ENCODE measurements at places on chromosomes 6 and 20.

- DNase-seq: no peak
These were observed 120.0 kb downstream of the SLC16A10 start for GRCh38 chr6:111207141-111207858.

- peak; percentile 58 for DNase-seq
These were observed 610.3 kb downstream of the RNF144B start for GRCh38 chr6:18997375-18997826.

DNA sequence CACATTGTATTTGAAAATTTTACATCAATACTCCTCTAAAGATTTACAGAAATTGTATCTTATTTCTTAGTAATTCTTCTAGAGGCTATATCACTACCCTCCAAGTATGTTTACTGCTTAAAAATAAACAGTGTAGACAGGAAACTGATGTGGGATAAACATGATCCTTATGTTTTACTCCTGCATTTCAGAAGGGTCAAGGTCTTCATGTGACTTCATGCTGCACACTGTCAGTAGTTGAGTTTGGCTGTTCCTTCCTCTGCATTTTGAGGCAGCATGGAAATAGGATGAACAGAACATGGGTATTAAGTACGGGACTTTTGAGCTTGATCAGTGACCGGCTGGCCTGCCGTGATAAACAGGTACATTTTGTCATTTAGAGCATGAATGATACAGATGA, 179.2 kb upstream of the FERMT1 start:
- DNase-seq: no peak

DNA sequence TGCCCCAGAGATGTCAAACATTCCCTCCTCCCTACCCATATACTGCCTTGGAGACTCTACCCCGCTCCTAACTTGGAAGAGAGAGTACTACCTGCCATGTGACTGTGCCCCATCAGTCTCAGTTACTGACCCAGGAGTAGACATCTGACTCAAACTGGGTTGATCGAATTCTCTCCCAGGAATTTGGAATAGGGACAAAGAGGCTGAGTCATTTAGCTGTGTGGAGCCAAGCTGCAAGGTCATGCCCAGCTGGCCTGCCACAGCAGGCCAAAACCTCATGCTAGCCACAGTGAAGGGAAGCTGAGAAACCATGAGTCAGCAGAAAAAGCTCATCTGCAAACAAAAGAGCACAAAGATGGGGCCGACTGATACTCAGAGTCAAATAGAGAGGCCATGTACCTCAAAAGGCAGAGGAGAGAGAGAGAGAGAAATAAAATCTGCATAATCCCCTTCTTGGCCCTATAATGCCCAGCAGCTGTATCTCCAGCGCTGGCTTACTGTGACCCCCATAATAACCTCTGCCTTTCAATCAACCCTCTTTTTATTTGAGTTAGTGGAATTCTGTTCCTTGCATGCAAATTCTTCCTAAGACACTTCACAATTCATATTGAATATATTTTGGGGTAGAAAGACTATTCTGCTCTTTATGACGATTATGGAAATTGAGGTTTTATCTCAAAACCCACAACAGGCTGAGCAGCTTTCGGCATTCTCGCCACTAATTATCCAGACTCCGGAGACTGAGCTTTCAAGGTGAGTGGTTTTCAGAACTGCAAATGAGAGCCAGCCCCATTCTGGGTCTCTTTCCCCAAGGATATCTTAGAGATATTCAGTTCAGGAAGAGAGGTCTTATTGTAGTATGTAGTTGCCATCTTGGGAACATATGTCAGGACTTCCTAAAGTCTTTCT, 21.4 kb upstream of the AKIRIN2 start:
- DNase-seq: peak; percentile 95

- no peak for DNase-seq
These were observed 12.0 kb downstream of the PANK2 start for GRCh38 chr20:3901028-3901705.

DNA sequence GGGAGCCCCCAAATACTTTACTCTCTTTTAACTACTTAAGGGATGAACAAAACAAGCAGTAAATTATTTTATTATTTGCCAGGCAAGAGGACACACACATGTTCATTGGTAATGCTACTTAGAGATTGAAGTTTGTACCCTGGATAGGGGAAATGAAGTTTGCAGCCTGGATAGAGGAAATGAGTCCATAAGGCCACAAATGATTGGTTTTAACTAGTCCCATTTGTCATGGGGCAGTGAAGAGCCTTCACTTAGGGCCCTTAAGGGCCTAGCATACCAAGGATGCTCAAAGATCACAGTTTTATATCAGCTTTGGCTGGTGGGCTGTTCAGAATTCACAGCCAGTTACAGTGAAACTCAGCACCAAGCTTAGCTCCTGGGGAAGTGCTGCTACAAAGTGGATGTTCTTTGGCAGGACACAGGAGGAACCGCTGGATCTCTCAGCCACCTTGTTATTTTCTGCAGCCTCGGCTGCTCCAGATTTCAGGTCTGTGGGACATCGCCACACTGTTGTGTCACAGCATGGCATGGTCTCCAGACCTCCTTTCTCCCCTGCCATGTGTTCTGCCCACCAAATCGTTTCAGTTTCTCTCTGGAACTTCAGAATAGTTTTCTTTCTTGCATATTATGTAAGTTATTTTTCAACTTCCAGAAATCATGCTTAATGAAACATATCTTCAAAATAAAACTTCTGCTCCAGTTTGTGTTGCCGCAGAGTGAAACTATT, 41.8 kb downstream of the NCOA7 start:
- DNase-seq: no peak

- no peak for DNase-seq
These were observed 17.1 kb upstream of the GMNN start for GRCh38 chr6:24757611-24758010.

GRCh38 chr6:159829526-159829925, 29.4 kb downstream of the PNLDC1 start:
- peak; percentile 14 for DNase-seq

DNA sequence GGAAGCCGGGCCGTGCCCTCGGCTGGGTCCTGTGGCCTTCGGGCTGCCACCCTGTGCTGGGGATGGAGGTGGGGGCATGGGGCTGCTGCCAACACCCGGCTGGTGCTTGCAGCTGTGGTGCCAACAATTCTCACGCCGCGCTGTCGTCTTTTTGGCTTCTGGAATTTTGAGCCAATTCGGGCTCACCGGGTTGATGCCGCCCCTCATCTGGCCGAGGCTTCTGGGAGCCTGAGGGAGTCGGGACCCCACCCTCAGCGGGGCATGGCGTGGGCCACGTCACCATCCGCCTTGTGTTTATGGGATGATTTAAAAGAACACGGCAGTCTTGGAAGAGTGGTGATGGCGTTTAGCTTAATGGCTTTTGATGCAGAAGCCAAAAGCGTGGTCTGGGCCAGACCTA, 8.7 kb upstream of the NPBWR2 start:
- DNase-seq: no peak

GRCh38 chr20:33789109-33789857, 21.9 kb upstream of the CHMP4B start:
- DNase-seq: peak; percentile 100

GRCh38 chr6:160523223-160523622, 140.9 kb downstream of the LPA start:
- no peak for DNase-seq

All from ELR (cell line).